Fibroblast of mammary gland (primary cell): ENCODE measurements at places on chromosomes 5 and 9.

DNA sequence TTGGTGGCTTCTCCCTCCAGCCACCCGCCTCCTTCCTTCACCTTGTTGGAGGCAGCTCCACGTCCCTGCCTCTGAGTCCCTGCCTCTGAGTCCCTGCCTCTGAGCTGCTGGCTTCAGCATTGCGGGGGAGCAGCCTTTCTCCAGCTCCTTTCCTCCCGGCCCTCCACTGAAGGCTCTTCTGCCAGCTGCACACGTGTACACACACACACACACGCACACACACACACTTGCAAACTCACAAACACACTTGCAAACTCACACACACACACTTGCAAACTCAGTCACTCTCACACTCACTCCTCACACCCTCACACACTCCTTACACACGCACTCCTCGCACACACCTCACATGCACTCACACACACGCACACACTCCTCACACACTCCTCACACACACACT is 45.1 kb downstream of the C9orf50 start:
- DNase-seq: no peak

DNA sequence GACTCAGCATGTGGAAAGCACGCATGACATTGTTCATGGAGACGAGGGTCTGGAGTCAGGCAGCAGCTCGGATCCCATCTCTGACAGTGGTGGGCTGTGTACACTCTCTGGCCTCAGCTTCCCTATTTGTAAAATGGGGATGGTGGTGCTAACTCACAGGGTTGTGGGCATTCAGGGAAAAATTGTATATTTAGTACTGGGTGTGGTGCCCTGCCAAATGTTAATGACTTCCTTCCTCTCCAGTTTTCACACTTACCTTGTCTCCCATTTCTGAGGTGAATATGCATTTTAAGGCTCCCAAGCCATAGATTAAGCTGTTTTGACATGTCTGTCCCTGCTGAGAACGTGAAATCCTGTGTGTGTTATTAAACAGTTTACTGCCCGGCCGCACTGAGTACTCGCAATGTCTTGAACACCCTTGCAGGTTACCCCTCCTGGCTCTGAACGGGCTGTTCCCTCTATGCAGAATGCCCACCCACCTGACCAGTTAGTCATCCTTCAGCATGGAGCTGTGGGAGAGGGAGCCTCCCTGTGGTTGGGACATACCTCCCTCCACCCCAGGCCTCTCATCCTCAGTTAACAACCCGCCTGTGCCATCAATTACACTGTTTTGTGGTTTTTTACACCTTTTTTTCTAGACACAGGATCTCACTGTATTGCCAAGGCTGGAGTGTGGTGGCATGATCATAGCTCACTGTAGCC is 25.8 kb downstream of the TJP2 start:
- peak; percentile 75 for DNase-seq

- no peak for DNase-seq
Measured at GRCh38 chr5:112329419-112330090, 89.5 kb downstream of the EPB41L4A start.

GRCh38 chr9:94740145-94740840 is 13.8 kb downstream of the AOPEP start:
- no peak for DNase-seq

DNA sequence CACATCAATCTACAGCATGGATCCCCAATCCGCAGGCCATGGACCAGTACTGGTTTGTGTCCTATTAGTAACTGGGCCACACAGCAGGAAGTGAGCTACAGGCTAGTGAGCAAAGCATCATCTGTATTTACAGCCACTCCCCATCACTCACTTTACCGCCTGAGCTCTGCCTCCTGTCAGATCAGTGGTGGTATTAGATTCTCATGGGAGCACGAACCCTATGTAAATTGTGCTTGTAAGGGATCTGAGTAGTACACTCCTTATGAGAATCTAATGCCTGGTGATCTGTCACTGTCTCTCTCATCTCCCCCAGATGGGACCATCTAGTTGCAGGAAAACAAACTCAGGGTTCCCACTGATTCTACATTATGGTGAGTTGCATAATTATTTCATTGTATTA is 212.7 kb upstream of the FAM174A start:
- no peak for DNase-seq

GRCh38 chr5:151605559-151605958 is 14.4 kb upstream of the FAT2 start:
- DNase-seq: no peak

- no peak for DNase-seq
Measured at GRCh38 chr5:115496936-115497576, 47.5 kb downstream of the FEM1C start.

DNA sequence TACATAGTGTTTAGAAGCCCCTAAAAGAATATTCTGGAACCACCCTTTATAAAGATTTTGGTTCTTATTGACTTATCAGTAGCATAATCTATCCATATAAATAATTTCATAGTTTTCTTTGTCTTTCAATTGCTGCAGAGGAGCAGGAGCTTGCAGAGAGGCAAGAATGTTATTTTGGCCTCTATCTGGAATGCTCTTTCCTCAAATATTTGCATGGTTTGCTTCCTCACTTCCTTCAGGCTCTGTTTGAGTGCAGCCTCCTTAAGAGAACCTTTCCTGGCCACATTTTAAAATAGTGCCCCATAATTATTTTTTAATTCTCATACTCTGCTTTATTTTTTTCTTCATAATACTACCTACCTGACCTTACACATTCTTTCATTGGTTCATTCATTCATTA is 1.5 kb downstream of the C5 start:
- no peak for DNase-seq

GRCh38 chr5:81800797-81801196 is 49.9 kb upstream of the SSBP2 start:
- DNase-seq: no peak

GRCh38 chr5:172638209-172638768 is 2.8 kb upstream of the NEURL1B start:
- DNase-seq: no peak

- no peak for DNase-seq
Measured at GRCh38 chr5:107184066-107184465, 486.7 kb downstream of the EFNA5 start.

- no peak for DNase-seq
Measured at GRCh38 chr9:112582371-112583262, 96.0 kb downstream of the KIAA1958 start.

DNA sequence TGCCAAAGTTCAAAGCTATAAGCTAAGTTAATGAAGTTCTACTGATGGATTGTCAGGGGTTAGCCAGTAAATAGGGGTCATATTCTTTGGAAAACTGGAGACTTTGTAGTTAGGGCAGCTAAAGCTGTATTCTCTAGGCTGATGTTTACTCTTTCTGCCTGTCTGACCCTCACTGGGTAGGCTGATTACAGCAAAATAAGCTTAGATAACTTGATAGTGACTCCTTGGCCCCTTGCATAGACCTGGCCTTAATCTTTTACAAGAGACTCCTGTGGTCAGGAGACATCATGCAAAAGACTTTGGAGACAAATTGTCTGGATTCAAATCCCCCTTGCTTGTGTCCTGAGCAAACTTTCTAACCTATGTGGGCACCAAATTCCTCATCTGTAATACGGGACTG is 314.4 kb upstream of the MSX2 start:
- DNase-seq: no peak

DNA sequence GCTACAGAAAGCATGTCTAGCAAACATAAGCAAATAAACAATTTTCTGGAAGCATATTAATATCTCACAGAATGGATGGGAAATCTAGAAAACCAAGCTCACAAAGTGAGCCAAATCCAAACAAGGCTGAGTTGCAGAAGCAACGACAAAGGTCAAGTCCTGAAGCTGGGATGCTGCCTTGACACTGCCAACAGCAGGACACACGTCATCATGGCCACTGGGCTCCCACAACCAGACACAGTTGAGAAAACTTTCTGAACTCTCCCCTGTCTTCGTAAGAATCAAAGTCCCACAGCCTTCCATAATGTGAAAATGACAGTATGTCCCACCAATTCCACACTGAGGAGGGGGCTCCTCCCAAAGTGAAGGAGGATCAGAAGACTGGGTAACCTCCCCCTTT is 37.6 kb downstream of the EPB41L4A start:
- DNase-seq: no peak

DNA sequence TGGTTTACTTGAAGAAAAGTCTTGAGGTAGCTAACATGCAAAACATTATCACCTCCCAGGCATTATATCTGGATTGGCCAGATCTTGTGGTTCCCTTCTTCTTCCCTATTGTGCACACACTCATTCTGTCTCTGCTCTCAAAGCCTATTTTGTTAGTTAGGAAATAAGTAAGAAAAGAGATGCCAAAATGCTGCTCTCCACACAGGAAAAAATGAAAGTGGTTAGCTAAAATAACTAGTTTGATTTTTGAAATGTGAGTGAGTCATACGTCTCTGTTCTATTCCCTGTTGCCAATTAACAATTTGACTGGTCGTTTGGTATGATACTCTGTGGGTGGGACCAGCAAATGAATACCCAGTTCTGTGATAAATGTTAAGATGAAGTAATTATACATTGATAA is 28.1 kb downstream of the LMNB1 start:
- DNase-seq: peak; percentile 77

DNA sequence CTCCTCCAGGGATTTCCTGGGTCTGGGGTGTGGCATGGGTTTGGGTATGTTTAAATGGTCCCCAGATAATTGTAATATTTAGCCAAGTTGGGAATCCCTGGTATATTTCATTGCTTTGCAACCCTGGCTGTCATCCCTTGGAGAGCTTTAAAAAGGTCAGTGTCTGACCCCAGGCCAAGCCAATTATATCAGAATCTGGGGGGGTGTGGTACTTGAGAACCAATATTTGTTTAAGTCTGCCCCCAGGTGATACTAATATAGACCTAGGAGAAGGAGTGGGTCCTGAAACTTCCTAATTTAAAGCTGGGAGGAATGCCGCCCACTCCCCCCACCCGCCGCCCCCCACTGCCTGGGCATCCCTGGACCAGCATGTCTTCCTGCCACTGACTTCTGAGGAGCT is 38.2 kb upstream of the SLC2A8 start:
- DNase-seq: no peak

GRCh38 chr5:164170814-164171213 is 665.4 kb downstream of the MAT2B start:
- no peak for DNase-seq

GRCh38 chr9:125409637-125410521 is 148.3 kb downstream of the GAPVD1 start:
- peak; percentile 50 for DNase-seq

DNA sequence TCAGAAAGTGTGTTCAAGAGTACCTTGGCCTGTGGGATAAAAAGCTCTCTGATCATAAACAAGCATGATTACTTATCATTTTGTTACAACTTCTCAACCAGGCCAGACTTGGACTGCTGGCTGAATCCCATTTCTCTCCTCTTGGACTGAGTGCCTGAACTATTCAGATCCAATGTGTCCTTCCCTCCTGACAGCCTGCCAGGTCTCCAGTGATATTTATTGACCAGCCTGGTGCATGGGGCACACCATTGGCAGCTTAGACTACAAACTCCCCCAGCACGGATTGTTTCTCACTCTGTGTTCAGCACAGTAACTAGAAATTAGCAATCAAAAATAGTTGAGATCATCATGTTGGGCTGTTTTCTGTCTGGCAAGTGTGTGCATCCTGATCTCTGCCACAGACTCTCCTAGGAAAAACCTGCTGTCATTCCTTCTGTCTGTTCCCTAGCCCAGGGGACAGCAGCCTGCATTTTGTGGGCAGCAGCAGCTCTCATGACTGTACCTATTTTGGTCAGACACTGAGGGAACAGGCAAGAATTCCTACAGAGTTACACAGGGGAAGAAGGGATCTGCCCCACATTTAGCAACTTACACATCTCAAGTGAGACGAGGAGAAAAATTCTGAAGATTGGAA is 348.1 kb downstream of the ADAMTS6 start:
- no peak for DNase-seq

- no peak for DNase-seq
Measured at GRCh38 chr5:57884346-57885102, 401.9 kb upstream of the ACTBL2 start.

- DNase-seq: no peak
Measured at GRCh38 chr5:176528301-176528700, 8.9 kb downstream of the RNF44 start.

- DNase-seq: peak; percentile 84
Measured at GRCh38 chr5:64784451-64785025, 15.8 kb downstream of the CWC27 start.

DNA sequence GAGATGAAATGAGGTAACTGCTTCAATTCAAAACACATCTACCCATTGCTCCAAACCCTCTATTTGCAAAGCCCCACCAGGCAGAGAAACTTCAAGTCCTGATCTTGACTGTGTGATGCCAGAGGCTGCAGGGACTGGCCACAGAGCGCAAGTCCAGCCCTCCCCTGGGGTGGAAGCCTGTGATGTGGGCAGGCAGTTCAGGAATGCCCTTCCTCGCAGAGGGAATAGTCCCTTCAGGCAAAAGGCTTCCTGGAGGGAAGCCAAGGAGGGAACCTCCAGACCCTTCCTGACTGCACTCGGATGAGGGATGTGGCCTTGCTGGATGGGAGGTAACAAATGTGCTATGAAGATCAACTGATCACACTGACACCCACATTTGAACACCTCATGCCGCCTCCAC is 131.2 kb downstream of the SLIT3 start:
- DNase-seq: no peak

DNA sequence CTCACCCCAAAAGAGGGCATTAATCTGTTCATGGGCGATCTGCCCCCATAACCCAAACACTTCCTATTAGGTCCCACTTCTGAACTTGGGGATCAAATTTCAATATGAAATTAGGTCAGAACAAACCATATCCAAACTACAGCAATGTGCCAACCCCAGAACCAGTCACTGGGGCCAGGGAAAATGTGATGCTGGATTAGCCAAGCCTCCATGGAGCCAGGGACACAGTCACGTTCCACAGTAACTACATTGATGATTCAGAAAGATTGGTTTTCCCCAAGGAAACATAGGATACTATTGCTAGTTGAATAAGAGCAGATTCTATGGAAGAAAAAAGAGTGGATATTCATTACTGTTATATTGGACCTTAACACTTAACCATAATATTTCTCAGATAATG is 84.2 kb downstream of the GIN1 start:
- peak; percentile 67 for DNase-seq

- no peak for DNase-seq
Measured at GRCh38 chr9:74512416-74512815, 15.3 kb downstream of the RORB start.

DNA sequence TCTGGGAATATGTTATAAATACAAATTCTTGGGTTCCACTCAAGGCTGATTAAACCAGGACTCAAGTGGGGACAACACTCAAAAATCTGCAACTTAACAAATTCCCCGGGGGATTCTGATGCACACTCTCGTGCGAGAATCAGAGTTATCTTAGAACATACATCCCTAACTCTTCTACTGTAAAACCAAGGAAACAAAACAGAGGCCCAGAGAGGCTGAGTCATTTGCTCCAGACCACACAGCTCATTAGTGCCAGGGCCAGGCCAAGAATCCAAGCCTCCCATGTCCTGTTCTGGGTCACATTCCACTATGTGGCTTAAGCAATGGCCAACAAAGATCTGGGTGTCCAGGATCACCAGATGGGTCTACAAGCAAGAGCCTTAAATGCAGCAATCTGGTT is 166.0 kb downstream of the ADAMTS12 start:
- peak; percentile 86 for DNase-seq

- DNase-seq: no peak
Measured at GRCh38 chr9:123091459-123091858, 58.0 kb downstream of the GPR21 start.
